ENCODE measurements at places on chromosomes 6 and 20. TPM values are rescaled to one million over a fixed set of nuclear protein-coding genes. Genes with fewer than 3 reads are reported as not detected.

- DNase-seq, result no peak
- no peaks in the 10 kb centered on the region for H3K4me1 ChIP-seq
- no peak overlapping the region for H3K4me3 ChIP-seq
- H3K36me3 ChIP-seq, result no peaks in the 10 kb centered on the region
- H3K27me3 ChIP-seq, result no peaks in the 10 kb centered on the region
Measured at GRCh38 chr6:80528115-80528514, 421.6 kb downstream of the BCKDHB start.

- no peaks in the 10 kb centered on the region for H3K36me3 ChIP-seq
- H3K27me3 ChIP-seq, result no peaks in the 10 kb centered on the region
- no peak for DNase-seq
- no peaks in the 10 kb centered on the region for H3K4me1 ChIP-seq
Measured at GRCh38 chr6:46368169-46368536, 123.1 kb downstream of the RCAN2 start.

DNA sequence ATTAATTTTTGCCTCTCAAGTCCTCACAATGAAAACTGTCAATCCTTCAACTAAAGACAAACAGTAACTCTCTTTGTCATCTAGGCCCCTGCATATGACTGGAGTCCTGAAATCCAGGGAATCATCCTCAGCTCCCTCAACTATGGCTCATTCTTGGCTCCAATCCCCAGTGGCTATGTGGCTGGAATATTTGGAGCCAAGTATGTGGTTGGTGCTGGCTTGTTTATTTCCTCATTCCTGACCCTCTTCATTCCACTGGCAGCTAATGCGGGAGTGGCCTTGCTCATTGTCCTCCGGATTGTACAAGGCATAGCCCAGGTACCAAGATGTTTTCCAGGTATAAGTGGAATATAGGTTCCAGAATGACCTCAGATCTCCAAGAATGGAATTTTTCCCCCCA, 15.4 kb downstream of the SLC17A4 start:
- no peak overlapping the region for H3K4me3 ChIP-seq
- H3K36me3 ChIP-seq, result no peaks in the 10 kb centered on the region
- H3K27ac ChIP-seq, result no peak overlapping the region
- H3K27me3 ChIP-seq, result no peaks in the 10 kb centered on the region

GRCh38 chr6:158907931-158908330, 88.8 kb upstream of the EZR start:
- no peak overlapping the region for H3K4me3 ChIP-seq
- H3K27me3 ChIP-seq, result no peaks in the 10 kb centered on the region
- DNase-seq, result no peak

DNA sequence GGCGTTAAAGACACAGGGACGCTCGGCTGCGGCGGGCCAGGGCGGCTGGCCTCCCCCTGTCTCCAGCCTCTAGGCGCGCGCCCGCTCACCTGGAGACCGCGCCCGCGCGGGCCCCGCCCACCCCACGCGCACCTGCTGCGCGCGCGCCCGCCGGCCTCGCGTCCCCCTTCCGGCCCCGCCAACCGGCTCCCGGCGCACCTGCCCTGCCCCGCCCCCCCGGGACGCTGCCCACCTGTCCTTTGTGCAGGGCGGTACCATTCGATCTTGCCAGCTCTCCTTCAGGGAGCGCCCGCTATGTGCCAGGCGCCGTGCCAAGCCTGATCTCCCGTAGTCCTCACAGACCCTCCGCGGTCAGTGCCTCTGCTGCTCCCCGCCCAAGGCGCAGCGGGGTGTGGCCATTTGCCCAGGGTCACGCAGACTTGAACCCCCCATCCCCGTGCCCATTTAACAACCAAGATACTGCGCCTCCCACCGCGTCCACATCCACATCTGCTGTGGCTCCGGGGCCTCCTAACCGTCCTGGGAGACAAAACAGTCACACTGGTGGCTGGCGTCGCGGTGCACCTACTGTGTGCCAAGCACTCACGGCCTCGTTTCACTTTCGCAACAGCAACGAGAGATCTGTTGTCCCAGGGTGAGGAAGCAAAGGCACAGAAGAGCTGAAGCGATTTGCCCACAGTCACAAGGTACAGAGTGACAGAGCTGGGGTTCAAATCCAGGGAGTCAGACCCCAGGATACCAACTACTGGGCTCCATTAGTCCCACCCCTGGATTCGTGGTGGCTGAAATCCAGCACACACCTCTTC, 48.1 kb downstream of the NOL4L start:
- no peaks in the 10 kb centered on the region for H3K36me3 ChIP-seq
- H3K27me3 ChIP-seq, result no peaks in the 10 kb centered on the region
- peaks cover 13% of the 10 kb centered on the region for H3K4me1 ChIP-seq
- peak overlapping the region; percentile 57 for H3K4me3 ChIP-seq
- DNase-seq, result peak; percentile 86

DNA sequence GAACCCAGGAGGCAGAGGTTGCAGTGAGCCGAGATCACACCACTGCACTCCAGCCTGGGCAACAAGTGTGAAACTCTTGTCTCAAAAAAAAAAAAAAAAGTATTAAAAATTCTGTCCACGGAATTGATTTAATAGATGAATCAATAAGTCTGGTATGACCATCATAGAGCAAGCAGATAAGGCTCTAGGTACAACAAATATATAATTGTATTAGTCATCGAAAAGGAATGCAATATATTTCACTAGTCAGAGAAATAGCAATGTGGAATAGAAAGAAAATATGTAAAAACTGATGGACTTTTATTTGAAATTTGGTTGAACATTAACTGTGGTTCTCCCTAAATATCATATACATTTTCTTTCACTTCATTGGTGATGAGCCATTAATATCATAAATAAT, 476.8 kb upstream of the AGPAT4 start:
- no peak overlapping the region for H3K4me3 ChIP-seq
- H3K27me3 ChIP-seq, result no peaks in the 10 kb centered on the region
- DNase-seq, result no peak
- H3K4me1 ChIP-seq, result no peaks in the 10 kb centered on the region
- H3K27ac ChIP-seq, result no peak overlapping the region

GRCh38 chr6:169387809-169388383, 134.2 kb upstream of the THBS2 start:
- no peaks in the 10 kb centered on the region for H3K36me3 ChIP-seq
- no peak for DNase-seq
- H3K27ac ChIP-seq, result no peak overlapping the region
- H3K27me3 ChIP-seq, result no peaks in the 10 kb centered on the region

The RGL2 gene
- total RNA-seq, result 92.4 TPM

The COL11A2 gene
- total RNA-seq, result 0.85 TPM
